ENCODE measurements at places on chromosomes 11 and 22.
A peak's percentile ranks its signal among the peaks of the same experiment; 100 is the strongest.

DNA sequence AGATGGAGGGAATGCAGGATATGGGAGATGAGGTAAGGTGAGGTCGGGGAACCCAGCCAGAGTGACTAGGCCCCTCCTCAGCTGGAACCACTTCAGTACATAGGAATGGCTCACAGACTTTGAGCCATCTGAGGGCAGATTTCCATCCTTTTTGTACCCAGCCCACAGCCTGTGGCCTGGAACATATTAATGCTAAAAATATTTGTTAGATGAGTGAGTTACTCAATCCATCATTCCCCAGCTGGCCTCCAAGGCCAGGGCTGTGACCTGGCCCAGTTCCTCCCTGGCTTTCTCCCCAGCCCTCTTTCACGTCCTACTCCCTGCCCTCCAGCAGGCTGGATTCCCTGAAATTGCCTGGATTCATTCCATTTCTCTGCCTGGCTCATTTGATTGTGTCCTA lies 57.2 kb upstream of the PRDM11 start:
- DNase-seq = no peak

DNA sequence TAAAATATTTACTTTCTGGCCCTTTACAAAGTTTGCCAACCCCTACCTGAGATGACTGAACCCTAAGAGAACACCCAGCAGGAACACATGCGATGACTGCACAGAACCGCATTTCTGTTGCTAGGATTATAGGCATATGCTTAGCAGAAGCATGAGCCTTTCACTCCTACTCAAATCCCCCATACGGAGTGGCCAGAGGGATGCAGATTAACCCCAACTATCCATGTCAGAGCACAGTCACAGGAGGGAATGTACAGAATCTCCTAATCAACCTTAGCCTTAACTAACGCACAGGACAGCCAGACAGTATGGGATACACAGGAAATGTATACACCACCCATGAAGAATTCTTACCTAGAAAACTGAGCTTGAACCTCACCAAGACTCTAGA lies 6.2 kb downstream of the HPS4 start:
- no peak for DNase-seq

- DNase-seq = no peak
These were observed 4.6 kb downstream of the CFL1 start for GRCh38 chr11:65853246-65853979.

- DNase-seq = no peak
These were observed 34.3 kb downstream of the INSC start for GRCh38 chr11:15149050-15149449.

- no peak for DNase-seq
These were observed 78.0 kb upstream of the CTSC start for GRCh38 chr11:88415495-88415894.

DNA sequence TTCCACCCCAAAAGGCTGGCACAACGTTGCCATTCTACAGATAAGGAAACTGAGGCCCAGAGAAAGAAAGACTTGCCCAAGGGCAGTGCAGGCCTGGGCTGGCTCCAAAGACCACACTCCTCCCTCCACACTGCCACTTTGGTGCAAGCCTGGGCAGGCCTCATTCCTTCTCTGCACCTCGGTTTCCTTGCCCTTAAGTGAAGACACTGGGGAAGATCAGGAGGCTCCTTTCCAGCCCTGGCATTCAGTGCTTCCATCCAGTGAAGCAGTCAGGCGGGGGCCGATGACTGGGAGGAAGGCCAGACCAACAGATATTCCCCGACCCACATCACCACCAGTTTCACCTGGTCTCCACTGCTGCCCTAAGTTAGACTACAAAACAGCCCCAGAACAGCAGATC lies 18.3 kb upstream of the TCF20 start:
- no peak for DNase-seq

DNA sequence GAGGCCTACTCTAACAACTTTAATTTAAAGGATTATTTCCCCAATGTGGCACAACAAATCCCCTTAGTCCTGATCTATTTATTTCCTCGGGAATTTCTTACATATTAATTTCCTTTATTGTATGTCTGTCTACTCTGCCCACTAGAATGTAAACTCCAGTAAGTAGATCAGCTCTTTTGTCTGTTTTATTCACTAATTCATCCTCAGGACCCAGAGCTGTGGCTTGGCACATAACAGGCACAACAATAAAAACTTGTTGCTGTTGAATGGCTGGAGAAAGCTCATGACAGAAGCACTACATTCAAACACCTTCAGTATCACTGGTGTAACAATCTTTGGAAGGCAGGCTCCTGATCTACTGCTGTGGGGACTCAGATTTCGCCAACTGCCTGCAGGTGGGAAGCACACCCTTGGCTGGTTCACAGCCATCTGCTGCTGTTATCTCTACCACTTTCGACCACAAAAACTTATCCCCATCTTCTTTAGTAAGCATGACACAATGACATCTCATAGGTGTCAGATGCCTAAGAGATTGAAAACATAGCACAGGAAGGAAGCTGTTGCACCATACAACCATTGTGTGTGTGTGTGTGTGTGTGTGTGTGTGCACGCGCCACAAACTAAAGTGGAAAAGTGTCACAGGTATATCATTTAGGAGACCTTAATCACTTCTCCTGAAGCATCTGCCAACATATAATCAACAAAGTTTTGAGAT lies 11.9 kb downstream of the HIRA start:
- peak; percentile 61 for DNase-seq

DNA sequence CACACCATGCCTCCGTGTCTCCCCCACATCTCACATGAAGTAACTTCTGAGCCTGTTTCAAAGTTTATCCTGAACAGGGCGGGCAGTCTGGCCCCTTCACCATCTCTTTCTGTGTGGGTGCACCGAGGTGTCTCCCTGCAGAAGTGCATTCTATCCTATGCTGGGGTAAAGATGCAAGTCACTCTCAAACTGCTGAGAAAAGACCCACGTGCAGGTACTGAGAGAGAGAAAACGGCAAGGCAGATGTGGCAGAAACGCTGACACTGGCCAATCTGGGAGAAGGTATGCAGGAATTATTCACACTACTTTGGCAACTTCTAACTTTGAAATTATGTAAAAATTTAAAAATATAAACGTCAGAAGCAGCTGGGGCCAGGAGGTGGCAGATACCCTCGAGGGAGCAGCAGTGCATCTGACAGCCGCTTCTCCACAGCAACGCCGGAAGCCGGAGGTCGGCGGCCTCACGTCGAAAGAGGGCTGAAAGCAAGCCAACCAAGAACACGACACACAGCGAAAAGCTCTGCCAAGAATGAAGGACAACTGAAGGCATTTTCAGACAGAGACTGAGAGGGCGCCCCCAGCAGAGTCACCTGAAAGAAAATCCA lies 34.2 kb upstream of the MOB2 start:
- no peak for DNase-seq

GRCh38 chr22:38437416-38437815 lies 17.6 kb downstream of the KCNJ4 start:
- DNase-seq = no peak

- DNase-seq = no peak
These were observed 313 bp downstream of the PRCP start for GRCh38 chr11:82899957-82900276.

- no peak for DNase-seq
These were observed 926 bp downstream of the PGR start for GRCh38 chr11:101128571-101129202.

GRCh38 chr11:14454861-14455632 lies 44.6 kb downstream of the COPB1 start:
- DNase-seq = no peak

DNA sequence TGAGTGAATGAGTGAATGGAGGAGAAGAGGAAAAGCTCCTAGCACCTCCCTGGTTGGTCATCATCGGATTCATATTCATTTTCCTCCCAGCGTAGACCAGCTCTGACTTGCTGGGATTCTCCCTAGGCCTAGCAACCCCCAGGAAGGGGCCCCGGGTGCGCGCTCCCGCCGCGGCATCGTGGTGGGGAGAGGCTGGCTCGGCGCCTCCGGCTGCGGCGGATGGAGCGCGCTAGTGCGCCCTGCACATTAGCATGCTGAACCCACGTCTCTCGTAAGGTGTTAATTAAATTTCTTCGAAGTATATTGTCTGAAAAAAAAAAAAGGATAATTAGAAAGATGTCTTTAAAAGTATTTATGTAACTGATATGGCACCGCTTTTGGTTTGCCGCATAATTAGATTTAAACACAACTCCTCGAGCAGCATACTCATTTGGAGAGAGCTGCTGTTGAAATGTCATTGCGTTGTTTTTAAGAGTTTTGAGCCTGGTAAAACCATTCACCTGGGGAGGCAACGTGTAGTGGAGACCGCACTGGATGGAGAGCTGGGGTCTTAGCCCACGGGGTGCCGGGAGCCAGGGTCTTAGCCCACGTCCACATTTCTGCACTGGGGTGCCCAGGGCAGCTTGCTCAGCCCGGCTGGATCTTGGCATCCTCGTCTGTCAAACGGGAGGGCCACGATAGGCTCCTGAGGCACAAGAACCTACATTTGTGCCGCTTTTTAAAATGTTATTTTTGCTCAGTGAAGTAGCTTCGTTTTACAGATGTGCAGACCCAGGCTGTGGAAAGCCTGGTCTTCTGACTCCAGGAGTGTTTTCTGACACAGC lies 21.8 kb downstream of the MPPED1 start:
- no peak for DNase-seq

- no peak for DNase-seq
These were observed 80.7 kb downstream of the JRKL start for GRCh38 chr11:96470521-96470920.

DNA sequence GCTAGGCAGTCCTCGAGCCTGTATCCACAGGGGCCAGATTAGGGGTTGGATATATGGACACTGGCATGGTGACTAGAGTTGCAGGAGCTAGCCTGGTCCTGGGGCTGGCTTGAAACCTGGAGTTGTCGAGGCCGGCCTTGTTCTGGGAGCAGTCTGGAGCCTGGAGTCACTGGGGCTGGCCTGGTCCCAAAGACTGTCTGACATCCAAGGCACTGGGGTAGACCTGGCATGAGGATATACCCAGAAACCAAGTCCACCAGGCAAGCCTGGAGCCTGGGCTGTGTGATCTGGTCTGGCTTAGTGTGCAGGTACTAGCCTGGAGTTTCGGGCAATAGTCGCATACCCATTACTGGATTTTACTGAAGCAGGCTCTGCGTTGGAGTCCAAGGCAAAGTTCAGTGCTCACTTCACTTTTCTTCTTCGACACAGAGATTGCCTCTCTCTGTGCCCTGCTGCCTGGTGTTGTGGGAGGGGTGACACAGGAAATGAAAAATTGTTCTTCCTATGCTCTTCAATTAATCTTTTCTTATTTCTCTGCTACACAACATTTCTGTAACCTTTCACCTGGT lies 4.3 kb upstream of the GLYATL1 start:
- no peak for DNase-seq

GRCh38 chr22:46275455-46276122 lies 7.8 kb downstream of the TTC38 start:
- DNase-seq = no peak

DNA sequence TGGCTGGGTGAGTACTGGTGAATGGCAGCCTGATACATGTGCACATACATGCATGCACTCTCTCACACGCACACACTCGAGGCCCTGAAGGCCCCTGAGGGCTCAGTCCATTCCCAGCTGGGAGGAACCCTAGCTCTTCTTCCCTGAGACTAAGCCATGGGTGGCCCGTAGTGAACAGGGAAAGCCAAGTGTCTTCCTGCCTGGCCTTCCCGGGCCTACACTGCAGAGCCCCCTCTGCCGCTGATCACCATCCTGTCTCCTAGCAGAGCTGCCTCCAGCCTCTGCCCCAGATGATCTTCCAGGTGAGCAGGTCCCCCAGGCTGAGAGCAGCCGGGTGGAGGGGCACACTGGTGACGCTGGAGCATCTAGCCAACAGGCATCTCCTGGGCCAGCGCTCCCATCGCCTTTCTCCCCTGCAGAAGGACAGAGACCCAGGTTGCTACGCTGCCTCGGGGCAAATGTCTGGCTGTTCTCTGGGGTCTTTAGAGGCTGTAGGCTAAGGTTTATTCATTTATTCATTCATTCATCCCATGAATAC lies 57.3 kb downstream of the CD82 start:
- no peak for DNase-seq

DNA sequence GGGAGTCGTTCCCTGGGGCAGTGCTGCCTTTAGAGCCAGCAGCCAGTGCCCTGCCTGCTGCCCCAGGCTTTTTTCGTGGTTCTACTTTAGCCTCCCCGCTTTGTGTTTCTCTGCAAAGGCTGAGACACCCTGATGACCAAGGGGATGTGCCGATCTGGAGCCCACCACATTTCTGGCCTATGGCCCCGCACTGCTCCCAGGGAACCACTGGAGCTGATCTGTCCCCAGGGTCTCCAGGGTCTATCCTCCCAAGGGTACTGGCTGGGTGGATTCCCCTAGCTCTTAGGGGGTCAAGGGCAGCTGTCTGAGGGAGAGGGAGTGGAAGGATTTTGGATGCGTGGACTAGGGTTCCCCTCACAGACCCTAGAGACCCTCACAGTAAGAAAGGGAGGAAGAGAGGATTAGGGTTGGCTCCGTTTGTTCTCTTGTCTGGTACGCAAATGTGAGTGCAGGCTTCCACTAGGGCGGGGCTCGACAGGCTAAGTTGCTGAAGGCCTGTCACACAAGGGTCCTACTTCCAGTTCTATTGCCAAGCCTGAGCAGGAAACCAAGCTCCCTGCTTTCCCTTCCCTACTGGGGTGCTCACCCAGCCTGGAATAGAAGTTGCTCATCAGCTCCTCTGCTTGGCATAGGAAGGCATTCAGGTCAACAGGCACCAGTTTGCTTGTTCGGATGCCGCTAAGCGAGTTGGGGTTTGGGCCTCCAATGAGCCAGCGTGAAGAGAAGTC lies 19.3 kb downstream of the TREH start:
- DNase-seq = no peak

DNA sequence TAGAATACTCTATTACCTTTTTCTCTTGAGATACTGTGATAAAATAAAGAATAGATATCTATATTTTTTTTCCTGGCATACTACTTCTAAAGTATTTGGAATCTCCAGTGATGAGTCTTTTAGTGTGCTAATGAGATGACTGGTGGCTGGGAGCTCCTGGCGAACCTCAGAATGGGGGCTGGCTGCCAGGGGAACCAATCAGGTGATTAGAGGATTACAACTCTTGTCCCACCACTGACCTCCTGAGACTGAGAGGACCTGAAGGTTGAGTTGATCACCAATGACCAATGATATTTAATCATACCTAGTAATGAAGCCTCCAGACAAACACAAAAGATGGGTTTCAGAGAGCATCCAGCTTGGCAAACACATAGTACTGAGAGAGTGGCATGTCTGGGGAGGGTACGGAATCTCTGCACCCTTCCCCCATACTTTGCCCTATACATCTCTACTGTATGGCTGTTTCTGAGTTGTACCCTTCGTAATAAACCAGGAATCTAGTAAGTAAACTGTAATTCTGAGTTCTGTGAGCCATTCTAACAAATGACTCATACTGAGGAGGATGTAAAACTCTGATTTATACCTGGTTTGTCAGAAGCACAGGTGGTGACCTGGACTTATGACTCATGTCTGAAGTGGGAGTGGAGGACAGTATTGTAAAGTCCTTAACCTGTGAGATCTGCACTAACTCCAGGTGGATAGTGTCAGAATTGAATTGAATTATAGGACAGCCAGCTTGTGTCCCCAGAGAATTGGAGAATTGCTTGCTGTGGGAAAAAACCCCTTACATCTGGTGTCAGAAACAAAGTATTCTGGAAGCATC lies 325.3 kb upstream of the LRRC4C start:
- no peak for DNase-seq
